ENCODE measurements at places on chromosomes 2 and 18. TPM values are rescaled to one million over a fixed set of nuclear protein-coding genes. Genes with fewer than 3 reads are reported as not detected.

The HOXD8 gene
- 5.4 TPM for total RNA-seq

The DAPL1 gene
- not detected for total RNA-seq

The UGT1A8 gene
- total RNA-seq, result not detected

The TEKT4 gene
- total RNA-seq, result not detected

The ONECUT2 gene
- total RNA-seq, result 0.21 TPM
